ENCODE measurements at places on chromosomes 1 and 21.

DNA sequence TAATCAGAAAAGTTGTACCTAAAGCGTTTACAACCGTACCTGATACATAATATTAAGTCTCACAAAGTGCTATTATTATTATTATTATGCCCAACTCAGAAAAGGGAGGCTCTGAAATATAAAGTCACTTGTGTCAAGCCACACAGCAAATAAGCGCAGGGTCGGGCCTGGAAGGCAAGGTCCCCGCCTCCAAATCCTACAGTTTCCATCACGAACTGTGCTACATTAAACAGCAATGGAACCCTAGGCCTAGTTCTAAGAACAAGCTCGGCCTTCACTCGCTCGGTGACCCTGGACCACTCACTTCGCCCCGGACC lies 549 bp downstream of the PARS2 start:
- no peak for DNase-seq

- no peak for DNase-seq
These were observed 89.3 kb upstream of the EDEM3 start for GRCh38 chr1:184843732-184844495.

- DNase-seq = no peak
These were observed 16.3 kb downstream of the PDZK1 start for GRCh38 chr1:145690587-145691558.

DNA sequence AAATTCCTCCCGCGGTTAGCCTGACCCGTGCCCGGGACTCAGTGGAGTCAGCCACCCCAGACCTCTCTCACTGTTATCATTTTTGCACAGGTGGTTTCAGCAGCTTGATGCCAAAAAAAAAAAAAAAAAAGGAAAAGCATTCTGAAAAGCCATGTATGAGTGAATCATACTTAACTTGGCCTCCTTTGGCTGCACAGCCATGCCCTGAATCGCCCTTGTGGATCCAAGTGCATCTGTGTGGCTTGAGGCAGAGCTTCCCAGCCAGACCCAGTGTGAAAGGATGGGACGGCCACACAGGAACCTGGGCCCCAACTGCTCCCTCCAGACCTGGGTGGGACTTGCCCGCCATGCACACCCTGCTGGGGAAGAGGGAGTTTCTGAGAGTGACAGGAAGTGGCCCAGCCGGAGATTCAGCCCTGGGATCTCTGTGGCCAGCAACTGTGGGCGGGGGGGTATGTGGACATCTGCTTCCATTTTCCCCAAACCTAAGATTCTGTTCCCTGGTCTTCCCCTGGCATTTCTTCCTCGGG lies 8.6 kb downstream of the YBEY start:
- no peak for DNase-seq

DNA sequence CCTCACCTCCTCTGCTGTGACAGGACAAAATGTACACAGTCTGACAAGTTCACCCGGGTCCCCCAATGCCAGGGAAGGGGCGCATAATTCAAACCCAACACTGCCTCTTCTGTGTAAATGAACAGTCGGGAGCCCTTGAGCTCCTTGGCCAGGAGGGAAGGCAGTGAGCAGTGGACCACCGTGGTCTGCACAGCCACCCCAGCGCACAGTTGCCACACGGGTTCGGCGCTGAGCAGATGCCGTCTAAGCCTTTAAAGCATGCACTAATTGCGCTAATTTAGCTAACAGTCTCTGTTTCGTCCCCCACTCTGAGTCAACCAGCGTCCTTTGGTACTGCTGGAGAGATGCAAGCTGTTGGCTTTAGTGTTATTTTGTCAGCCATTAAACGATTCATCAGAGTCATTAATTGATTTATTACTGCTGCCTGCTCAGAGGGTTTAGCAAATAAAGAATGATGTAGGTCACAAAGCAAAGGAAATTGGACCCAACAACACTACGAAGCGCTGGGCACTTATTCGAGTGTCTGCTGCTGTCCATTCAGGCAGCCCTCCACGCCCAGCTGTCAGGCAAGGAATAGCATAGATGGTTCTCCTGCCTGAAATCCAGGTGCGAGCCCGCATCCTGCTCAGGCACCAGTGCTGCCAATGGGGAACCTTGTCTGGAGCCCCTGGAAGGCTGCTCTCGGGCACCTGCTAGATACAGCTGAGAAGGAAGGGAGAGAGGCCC lies 91.5 kb downstream of the MRPL37 start:
- peak; percentile 34 for DNase-seq

GRCh38 chr1:219582296-219582695 lies 30.6 kb downstream of the ZC3H11B start:
- DNase-seq = no peak

DNA sequence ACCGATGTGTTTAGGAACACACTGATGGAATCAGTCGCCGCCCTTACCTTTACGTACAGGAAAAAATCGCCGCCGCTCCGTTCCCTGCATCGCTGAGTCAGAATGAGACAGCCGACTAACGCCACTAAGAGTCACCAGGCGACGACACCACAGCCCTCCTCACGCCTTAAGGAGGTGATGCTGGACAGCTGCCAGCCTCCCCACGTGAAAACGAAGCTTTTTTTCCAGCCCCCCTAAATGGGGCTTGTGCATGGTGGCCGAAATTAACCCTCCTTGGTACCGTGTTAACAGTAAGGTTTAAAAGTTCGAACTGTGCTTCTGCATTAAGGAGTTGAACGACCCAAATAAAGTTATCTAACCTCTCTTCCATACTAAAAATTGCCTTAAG lies 511 bp downstream of the DNTTIP2 start:
- DNase-seq = peak; percentile 14

DNA sequence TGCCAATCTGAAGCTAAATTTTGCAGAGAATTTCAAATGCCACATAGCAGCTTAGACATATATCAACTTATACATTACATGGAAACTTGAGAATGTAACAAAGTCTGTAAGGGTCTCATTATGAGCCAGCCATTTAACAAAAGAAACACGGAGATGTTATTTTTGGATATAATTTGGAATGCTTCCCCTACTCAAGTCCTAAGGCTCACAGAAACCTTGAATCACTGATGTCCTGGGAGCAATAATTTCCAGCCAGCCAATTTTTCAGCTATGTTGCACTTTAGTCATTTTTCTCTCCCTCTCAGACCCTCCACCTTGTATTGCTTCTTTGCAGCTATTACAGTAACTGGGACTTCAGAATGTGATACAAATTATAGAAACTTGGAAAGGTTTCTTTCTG lies 56.9 kb downstream of the EIF2B3 start:
- DNase-seq = no peak

- no peak for DNase-seq
These were observed 44.8 kb upstream of the POU2F1 start for GRCh38 chr1:167175901-167176300.

GRCh38 chr1:175555266-175555665 lies 188.1 kb downstream of the TNR start:
- DNase-seq = no peak

GRCh38 chr1:68181165-68181556 lies 51.2 kb downstream of the WLS start:
- no peak for DNase-seq

DNA sequence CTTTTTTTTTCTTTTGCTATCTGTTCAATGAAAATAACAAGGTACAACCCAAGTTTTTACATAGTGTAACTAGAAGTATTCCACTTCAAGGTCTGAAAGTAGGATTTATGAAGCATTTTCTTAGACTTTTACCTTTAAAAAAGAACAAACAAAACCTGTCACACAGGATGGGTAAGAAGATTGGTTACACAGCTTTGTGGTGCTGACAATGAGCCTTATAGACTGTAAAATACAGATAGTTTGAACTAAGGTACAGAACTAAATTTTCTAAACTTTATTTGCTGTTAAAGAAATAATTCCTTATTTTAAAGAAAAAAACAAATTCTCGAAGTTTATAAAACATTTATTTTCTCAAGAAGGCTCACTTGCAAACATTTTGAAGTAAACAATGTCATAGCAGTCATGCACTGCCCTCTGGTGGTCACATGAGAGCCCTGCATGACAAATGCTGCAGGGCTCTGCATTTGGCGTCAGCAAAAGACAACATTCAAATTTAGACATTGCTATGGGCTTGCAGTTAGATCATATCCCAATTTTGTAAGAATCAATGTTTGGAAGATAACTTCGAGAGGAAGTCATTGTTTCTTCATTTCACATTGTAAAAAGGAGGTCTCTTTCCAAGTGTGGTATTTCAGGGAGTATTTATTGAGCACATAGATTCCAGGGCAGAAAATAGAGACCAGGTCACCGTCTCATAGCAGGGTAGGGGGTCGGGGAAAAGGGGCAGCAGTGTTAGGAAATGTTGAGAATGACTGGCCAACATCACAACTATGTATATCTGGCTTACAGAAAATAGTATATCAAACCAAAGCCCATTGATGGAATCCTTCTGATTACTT lies 115.3 kb upstream of the FMN2 start:
- DNase-seq = peak; percentile 76

DNA sequence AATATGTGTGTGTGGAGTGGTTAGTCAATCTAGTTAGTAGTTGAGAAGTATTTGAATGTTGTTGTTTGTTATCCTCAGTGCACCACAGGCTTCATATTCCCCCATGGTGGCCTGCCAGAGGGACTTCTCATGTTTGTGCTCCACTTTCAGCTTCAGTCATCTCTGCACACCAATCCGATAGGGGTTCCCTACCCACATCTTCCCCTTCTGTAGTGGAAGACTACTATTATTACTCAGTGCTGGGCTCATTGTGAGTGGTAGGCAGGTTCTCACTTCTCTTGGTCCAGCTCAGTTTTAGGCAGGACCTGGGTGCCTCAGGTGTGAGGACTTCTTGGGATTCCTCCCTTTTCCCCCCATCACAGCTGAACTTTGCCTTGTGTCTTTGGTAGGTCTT lies 14.2 kb downstream of the MT1HL1 start:
- DNase-seq = no peak

DNA sequence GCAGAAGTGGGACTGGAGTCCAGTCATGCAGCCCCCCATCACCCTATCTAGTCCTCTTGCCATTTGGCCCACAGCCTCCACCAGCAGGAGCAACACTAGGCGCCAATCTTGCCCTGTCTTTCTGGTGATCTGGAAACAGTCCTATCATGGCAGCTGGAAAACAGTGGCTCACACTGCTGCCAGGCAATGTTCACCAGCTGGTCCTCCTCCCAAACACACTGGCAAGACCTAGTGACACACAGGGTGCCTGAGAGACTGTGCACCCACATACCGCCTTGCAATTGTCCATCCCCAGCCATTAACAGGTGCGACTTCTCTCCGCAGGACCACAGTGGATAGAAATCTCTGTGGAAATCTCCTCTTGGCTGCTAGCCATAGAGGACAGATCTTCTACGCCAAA lies 105.5 kb downstream of the HIVEP3 start:
- DNase-seq = no peak

DNA sequence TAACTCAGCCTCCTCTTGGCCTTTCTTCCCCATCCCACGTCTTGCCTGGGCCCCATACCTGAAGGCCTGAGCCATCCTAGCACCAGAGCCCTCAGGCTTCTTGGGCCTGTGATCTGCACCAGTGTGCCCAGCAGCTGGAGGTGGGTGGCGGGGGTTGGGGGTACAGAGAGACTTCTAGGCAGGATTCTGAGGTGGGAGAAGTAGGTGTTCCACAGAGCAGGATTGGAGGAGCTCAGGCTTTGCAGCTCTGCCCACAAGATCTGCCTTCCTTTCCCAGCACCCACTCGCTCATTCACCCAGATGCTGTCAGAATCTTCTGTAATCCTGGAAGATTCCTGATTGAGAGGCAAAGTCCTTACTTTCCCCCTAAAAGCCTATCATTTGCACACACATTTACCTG lies 10.0 kb upstream of the GJB5 start:
- DNase-seq = no peak

- DNase-seq = no peak
These were observed 80.0 kb upstream of the CCDC190 start for GRCh38 chr1:162941024-162941423.

- DNase-seq = no peak
These were observed 111.5 kb upstream of the LYPLAL1 start for GRCh38 chr1:219062161-219062560.

- no peak for DNase-seq
These were observed 65.7 kb downstream of the RAP1GAP start for GRCh38 chr1:21603177-21604138.

GRCh38 chr1:958823-959730 lies at the start of gene NOC2L:
Gene NOC2L, minus strand, starts transcription at chr1:959256. Its CDS starts 16 bp downstream, at chr1:959240.
- DNase-seq = peak; percentile 91

- no peak for DNase-seq
These were observed 60.4 kb downstream of the DIP2A start for GRCh38 chr21:46518983-46519583.

GRCh38 chr1:48228156-48228555 lies 5.6 kb downstream of the SLC5A9 start:
- peak; percentile 63 for DNase-seq

DNA sequence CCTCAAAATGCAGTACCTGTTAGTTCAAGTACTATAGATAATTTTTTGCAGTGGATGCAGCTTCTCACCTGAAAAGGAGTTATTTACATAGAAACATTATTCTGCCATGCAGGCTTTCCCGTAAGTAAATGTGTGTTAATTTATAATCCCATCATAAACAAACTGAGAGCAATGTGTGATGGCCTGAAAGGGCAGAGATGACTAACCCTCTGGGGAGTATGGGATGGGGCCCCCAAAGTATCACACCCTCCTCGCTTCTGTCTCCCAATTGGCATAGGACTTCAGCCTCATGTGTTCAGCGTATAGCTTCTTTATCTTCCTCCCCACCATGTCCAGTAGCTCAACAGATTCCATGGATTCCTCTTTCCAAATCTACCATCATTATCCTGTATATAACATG lies 7.6 kb downstream of the HMGCL start:
- DNase-seq = no peak

Measured in WERI-Rb-1 (cell line).